ENCODE measurements at places on chromosomes 5 and 9. TPM values are rescaled to one million over a fixed set of nuclear protein-coding genes. Genes with fewer than 3 reads are reported as not detected.

GRCh38 chr5:153350175-153350883, 140.1 kb upstream of the GRIA1 start:
- H3K27ac ChIP-seq: no peak overlapping the region
- H3K4me1 ChIP-seq: peaks cover 12% of the 10 kb centered on the region
- H3K4me3 ChIP-seq: no peak overlapping the region
- H3K36me3 ChIP-seq: no peaks in the 10 kb centered on the region
- no peak for DNase-seq

The ANKDD1B gene
- 0.21 TPM for total RNA-seq

DNA sequence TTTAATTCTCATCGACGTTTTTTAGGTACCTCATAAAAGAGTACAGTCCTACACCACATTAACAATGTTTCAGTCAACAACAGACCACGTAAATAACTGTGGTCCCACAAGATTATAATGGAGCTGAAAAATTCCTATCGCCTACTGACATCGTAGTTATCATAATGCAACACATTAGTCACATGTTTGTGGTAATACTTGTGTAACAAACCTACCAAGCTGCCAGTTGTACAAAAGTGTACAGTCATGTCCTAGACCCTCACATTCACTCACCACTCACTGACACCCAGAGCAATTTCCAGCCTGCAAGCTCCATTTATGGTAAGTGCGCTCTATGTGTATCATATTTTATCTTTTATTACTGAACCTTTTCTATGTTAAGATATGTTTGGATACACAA, 16.8 kb downstream of the GNAQ start:
- no peak for DNase-seq
- H3K27ac ChIP-seq: no peak overlapping the region
- peaks cover 50% of the 10 kb centered on the region for H3K4me1 ChIP-seq
- H3K36me3 ChIP-seq: peaks cover 4% of the 10 kb centered on the region
- no peak overlapping the region for H3K4me3 ChIP-seq
- no peaks in the 10 kb centered on the region for H3K27me3 ChIP-seq

The SV2C gene
- total RNA-seq: 0.02 TPM

The KCNV2 gene
- total RNA-seq: not detected

GRCh38 chr5:180599981-180600553, 8.8 kb upstream of the SCGB3A1 start:
- H3K4me1 ChIP-seq: no peaks in the 10 kb centered on the region
- H3K36me3 ChIP-seq: no peaks in the 10 kb centered on the region
- DNase-seq: no peak
- H3K27me3 ChIP-seq: no peaks in the 10 kb centered on the region
- H3K27ac ChIP-seq: no peak overlapping the region

GRCh38 chr9:117705386-117705785, 1.2 kb downstream of the TLR4 start:
- no peak for DNase-seq
- no peaks in the 10 kb centered on the region for H3K36me3 ChIP-seq
- H3K4me3 ChIP-seq: no peak overlapping the region
- H3K27ac ChIP-seq: no peak overlapping the region
- H3K27me3 ChIP-seq: peaks cover 10% of the 10 kb centered on the region
- no peaks in the 10 kb centered on the region for H3K4me1 ChIP-seq

- no peak overlapping the region for H3K4me3 ChIP-seq
- H3K27ac ChIP-seq: no peak overlapping the region
- H3K4me1 ChIP-seq: no peaks in the 10 kb centered on the region
Measured at GRCh38 chr5:97529354-97529985, 346.4 kb upstream of the RIOK2 start.

The PCDHGA2 gene
- total RNA-seq: not detected

GRCh38 chr9:28024676-28025075, 451.4 kb upstream of the C9orf72 start:
- no peak overlapping the region for H3K4me3 ChIP-seq
- no peak for DNase-seq
- no peak overlapping the region for H3K27ac ChIP-seq
- H3K36me3 ChIP-seq: no peaks in the 10 kb centered on the region
- no peaks in the 10 kb centered on the region for H3K27me3 ChIP-seq

The TIMD4 gene
- total RNA-seq: 2.3 TPM

- H3K36me3 ChIP-seq: no peaks in the 10 kb centered on the region
- H3K27ac ChIP-seq: no peak overlapping the region
- no peak for DNase-seq
- no peaks in the 10 kb centered on the region for H3K27me3 ChIP-seq
Measured at GRCh38 chr5:149217803-149218155, 53.9 kb upstream of the AFAP1L1 start.

GRCh38 chr5:143360755-143361154, 42.7 kb downstream of the NR3C1 start:
- H3K4me1 ChIP-seq: peaks cover 75% of the 10 kb centered on the region
- H3K36me3 ChIP-seq: peaks cover 32% of the 10 kb centered on the region
- no peak overlapping the region for H3K4me3 ChIP-seq
- DNase-seq: no peak
- no peak overlapping the region for H3K27ac ChIP-seq

The GOLGA1 gene
- 18.3 TPM for total RNA-seq

DNA sequence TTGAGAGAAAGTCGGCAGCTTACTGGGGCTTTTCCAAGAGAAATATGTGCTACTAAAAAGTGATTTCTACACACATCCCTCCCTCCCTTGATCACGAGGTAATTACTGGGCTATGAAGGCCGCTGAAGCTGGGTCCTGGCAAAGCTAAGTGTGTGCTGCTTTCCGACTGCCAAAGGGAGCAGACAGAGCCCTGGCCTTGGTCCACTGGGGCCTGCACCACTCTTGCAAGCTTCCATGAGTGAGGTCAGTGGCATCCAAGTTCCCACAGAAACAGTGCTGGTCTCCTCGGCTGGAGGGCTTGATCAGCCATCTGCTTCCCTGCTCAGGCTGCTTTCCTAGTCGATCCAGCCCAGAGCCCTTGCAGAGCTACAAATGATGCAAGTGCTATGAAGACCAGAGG, 154.8 kb upstream of the LHFPL2 start:
- no peaks in the 10 kb centered on the region for H3K4me1 ChIP-seq
- no peaks in the 10 kb centered on the region for H3K27me3 ChIP-seq
- peaks cover 10% of the 10 kb centered on the region for H3K36me3 ChIP-seq

The C5orf15 gene
- total RNA-seq: 38.7 TPM

DNA sequence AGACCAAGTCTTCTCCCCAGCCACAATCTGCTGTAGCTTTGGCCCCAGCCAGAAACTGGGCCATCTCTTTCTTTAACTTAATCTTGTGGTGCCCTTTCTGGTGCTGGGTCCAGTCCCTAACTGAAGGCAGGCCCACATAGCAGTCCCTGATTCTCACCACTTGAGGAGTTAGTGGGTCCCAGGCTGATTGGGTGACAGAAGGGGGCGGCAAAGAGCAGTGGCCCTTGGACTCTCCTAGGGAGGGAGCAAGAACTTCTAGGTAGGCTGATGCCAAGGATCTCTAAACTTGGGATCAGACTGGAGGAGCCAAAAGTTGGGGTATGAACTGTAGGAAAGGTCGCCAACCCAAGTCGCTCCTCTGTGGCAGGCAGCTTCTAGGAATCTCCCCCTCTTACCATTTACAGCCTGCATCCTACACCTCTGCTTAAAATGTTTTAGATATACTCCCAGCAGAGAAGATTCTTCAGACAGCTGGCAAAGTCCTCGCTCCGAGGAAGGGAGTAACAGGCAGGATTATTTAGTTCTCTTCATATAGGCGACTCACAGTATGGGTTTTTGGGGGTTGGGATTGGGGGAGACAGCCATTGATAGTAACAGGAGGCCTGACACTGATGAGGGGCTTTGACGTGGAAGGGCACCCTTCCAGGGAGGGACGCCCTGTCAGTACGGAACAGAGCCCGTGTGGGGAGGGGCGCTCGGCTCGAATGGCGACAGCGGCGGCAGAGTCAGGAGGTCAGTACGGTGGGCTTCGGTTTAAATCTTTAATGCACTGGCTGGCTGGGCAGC, 2.0 kb upstream of the CCL27 start:
- peaks cover 33% of the 10 kb centered on the region for H3K4me1 ChIP-seq
- DNase-seq: peak; percentile 90
- H3K27me3 ChIP-seq: no peaks in the 10 kb centered on the region
- peak overlapping the region; percentile 77 for H3K4me3 ChIP-seq
- H3K36me3 ChIP-seq: peaks cover 16% of the 10 kb centered on the region

DNA sequence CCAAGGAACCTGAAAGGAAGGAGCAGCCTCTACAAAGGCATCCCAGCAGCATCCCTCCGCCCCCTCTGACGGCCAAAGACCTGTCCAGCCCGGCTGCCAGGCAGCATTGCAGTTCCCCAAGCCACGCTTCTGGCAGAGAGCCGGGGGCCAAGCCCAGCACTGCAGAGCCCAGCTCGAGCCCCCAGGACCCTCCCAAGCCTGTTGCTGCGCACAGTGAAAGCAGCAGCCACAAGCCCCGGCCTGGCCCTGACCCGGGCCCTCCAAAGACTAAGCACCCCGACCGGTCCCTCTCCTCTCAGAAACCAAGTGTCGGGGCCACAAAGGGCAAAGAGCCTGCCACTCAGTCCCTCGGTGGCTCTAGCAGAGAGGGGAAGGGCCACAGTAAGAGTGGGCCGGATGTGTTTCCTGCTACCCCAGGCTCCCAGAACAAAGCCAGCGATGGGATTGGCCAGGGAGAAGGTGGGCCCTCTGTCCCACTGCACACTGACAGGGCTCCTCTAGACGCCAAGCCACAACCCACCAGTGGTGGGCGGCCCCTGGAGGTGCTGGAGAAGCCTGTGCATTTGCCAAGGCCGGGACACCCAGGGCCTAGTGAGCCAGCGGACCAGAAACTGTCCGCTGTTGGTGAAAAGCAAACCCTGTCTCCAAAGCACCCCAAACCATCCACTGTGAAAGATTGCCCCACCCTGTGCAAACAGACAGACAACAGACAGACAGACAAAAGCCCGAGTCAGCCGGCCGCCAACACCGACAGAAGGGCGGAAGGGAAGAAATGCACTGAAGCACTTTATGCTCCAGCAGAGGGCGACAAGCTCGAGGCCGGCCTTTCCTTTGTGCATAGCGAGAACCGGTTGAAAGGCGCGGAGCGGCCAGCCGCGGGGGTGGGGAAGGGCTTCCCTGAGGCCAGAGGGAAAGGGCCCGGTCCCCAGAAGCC, 30.8 kb downstream of the CD180 start:
- H3K36me3 ChIP-seq: peaks cover 30% of the 10 kb centered on the region
- H3K27ac ChIP-seq: peak overlapping the region; percentile 97
- peak overlapping the region; percentile 74 for H3K4me3 ChIP-seq
- H3K4me1 ChIP-seq: peaks cover 57% of the 10 kb centered on the region
- no peaks in the 10 kb centered on the region for H3K27me3 ChIP-seq
- peak; percentile 89 for DNase-seq

The ACOT12 gene
- not detected for total RNA-seq

GRCh38 chr5:127867022-127867783, 164.0 kb downstream of the CCDC192 start:
- H3K27ac ChIP-seq: no peak overlapping the region
- H3K36me3 ChIP-seq: no peaks in the 10 kb centered on the region
- no peak overlapping the region for H3K4me3 ChIP-seq
- no peaks in the 10 kb centered on the region for H3K27me3 ChIP-seq
- no peaks in the 10 kb centered on the region for H3K4me1 ChIP-seq

GRCh38 chr9:114906922-114907571, 23.3 kb downstream of the TNFSF8 start:
- peaks cover 72% of the 10 kb centered on the region for H3K36me3 ChIP-seq
- H3K27me3 ChIP-seq: no peaks in the 10 kb centered on the region
- peaks cover 58% of the 10 kb centered on the region for H3K4me1 ChIP-seq
- no peak overlapping the region for H3K4me3 ChIP-seq
- DNase-seq: peak; percentile 49

GRCh38 chr9:121156263-121156731, 45.4 kb downstream of the RAB14 start:
- peaks cover 29% of the 10 kb centered on the region for H3K4me1 ChIP-seq
- peaks cover 69% of the 10 kb centered on the region for H3K36me3 ChIP-seq
- H3K4me3 ChIP-seq: no peak overlapping the region

DNA sequence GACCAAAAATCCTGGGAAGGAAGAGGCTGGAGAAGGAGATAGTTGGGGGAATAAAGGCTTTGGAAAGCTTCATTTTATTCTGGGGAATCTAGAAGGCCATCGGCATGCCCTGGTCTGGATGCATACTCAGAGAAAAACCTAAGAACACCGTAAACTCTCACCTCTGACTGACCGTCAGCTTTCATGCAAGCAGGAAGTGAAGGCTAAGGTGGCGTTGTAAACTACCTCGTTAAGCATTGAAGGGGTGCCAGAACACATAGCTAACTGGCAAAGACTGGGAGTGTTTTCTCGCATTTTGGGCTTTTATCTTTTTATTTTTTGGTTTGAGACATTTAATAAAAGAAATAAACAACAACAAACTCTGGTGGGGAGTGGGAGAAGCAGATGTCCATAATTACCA, 2.6 kb upstream of the SLC38A9 start:
- H3K4me3 ChIP-seq: no peak overlapping the region
- no peak overlapping the region for H3K27ac ChIP-seq
- H3K4me1 ChIP-seq: peaks cover 16% of the 10 kb centered on the region
- H3K27me3 ChIP-seq: peaks cover 2% of the 10 kb centered on the region
- H3K36me3 ChIP-seq: peaks cover 2% of the 10 kb centered on the region

The SPATA24 gene
- 4.6 TPM for total RNA-seq

GRCh38 chr9:135877791-135878527, 29.4 kb downstream of the CAMSAP1 start:
- H3K4me3 ChIP-seq: no peak overlapping the region
- H3K27me3 ChIP-seq: no peaks in the 10 kb centered on the region
- peaks cover 8% of the 10 kb centered on the region for H3K36me3 ChIP-seq

GRCh38 chr5:14667290-14667689, 2.8 kb downstream of the OTULIN start:
- no peaks in the 10 kb centered on the region for H3K27me3 ChIP-seq
- H3K4me3 ChIP-seq: peak overlapping the region; percentile 95
- H3K27ac ChIP-seq: peak overlapping the region; percentile 84
- no peak for DNase-seq

The IER5L gene
- 2.8 TPM for total RNA-seq

GRCh38 chr9:120876842-120877240, at the start of gene PHF19:
Gene PHF19, minus strand, starts transcription at chr9:120877188. Its CDS starts 2,447 bp downstream, at chr9:120874741.
- H3K27me3 ChIP-seq: no peaks in the 10 kb centered on the region
- H3K4me1 ChIP-seq: peaks cover 79% of the 10 kb centered on the region
- peak within 1 kb of the TSS; percentile 92 for H3K4me3 ChIP-seq
- H3K27ac ChIP-seq: peak within 1 kb of the TSS; percentile 98
- H3K36me3 ChIP-seq: peaks cover 54% of the 10 kb centered on the region

The PCDHB2 gene
- not detected for total RNA-seq

- H3K36me3 ChIP-seq: no peaks in the 10 kb centered on the region
- no peaks in the 10 kb centered on the region for H3K27me3 ChIP-seq
- DNase-seq: no peak
- no peak overlapping the region for H3K4me3 ChIP-seq
- no peak overlapping the region for H3K27ac ChIP-seq
Measured at GRCh38 chr5:106163233-106163632, 1507.5 kb downstream of the EFNA5 start.

- no peak for DNase-seq
- H3K27ac ChIP-seq: no peak overlapping the region
- H3K27me3 ChIP-seq: peaks cover 17% of the 10 kb centered on the region
- no peaks in the 10 kb centered on the region for H3K4me1 ChIP-seq
Measured at GRCh38 chr9:86636519-86636918, 282.3 kb upstream of the TUT7 start.

The FBXW2 gene
- total RNA-seq: 68.1 TPM

GRCh38 chr5:116516021-116516420, 58.6 kb downstream of the SEMA6A start:
- H3K4me3 ChIP-seq: no peak overlapping the region
- H3K36me3 ChIP-seq: no peaks in the 10 kb centered on the region
- H3K27ac ChIP-seq: no peak overlapping the region
- no peaks in the 10 kb centered on the region for H3K27me3 ChIP-seq

The PCDHA2 gene
- not detected for total RNA-seq

The LRRC8A gene
- 15.5 TPM for total RNA-seq

The PCDHB8 gene
- not detected for total RNA-seq

The PLPP7 gene
- total RNA-seq: 0.14 TPM

GRCh38 chr9:6944093-6944551, 186.3 kb downstream of the KDM4C start:
- H3K4me3 ChIP-seq: no peak overlapping the region
- H3K36me3 ChIP-seq: peaks cover 16% of the 10 kb centered on the region

Measured in activated CD4-positive, alpha-beta T cell treated with anti-CD3 and anti-CD28 coated beads for 36 hours (primary cell).